Ascending aorta (tissue), 2 donors: ENCODE measurements at places on chromosomes 1 and 21.

GRCh38 chr1:112444269-112444668 is 48.3 kb downstream of the CTTNBP2NL start:
- H3K27me3 ChIP-seq = no peaks in the 10 kb centered on the region
- H3K36me3 ChIP-seq = peaks cover 4% of the 10 kb centered on the region
- H3K4me1 ChIP-seq = peaks cover 12% of the 10 kb centered on the region

GRCh38 chr1:227788271-227789083 is 27.0 kb upstream of the PRSS38 start:
- peaks cover 3% of the 10 kb centered on the region for H3K4me1 ChIP-seq
- H3K36me3 ChIP-seq = no peaks in the 10 kb centered on the region
- H3K27me3 ChIP-seq = no peaks in the 10 kb centered on the region

GRCh38 chr1:55928576-55928975 is 650.8 kb downstream of the PLPP3 start:
- no peaks in the 10 kb centered on the region for H3K27me3 ChIP-seq
- H3K27ac ChIP-seq = no peak overlapping the region
- no peak overlapping the region for H3K4me3 ChIP-seq

DNA sequence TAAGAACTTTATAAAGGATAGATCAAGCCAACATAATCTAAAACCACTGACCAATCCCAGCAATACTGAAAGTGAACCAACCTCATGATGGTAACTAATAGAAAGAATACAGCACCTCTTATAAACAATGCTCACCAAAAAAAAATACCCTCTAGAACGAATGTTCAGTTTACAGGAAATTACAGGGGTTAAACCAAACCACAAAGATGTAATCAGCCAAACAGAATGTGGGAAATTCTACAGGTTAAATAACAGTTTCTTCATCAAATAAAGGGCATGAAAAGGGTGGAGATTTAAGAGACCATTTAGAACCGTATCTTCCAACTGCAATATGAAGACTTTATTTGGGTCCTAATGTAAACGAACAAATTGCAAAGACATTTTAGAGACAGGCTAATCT is 30.4 kb downstream of the ARID4B start:
- H3K36me3 ChIP-seq = no peaks in the 10 kb centered on the region
- no peak overlapping the region for H3K27ac ChIP-seq
- no peak for DNase-seq
- no peaks in the 10 kb centered on the region for H3K27me3 ChIP-seq

- no peak for DNase-seq
- H3K27ac ChIP-seq = peak overlapping the region; percentile 73
- H3K4me1 ChIP-seq = peaks cover 12% of the 10 kb centered on the region
- H3K27me3 ChIP-seq = no peaks in the 10 kb centered on the region
These were observed 22.6 kb downstream of the RNU1-3 start for GRCh38 chr1:16644193-16644481.

DNA sequence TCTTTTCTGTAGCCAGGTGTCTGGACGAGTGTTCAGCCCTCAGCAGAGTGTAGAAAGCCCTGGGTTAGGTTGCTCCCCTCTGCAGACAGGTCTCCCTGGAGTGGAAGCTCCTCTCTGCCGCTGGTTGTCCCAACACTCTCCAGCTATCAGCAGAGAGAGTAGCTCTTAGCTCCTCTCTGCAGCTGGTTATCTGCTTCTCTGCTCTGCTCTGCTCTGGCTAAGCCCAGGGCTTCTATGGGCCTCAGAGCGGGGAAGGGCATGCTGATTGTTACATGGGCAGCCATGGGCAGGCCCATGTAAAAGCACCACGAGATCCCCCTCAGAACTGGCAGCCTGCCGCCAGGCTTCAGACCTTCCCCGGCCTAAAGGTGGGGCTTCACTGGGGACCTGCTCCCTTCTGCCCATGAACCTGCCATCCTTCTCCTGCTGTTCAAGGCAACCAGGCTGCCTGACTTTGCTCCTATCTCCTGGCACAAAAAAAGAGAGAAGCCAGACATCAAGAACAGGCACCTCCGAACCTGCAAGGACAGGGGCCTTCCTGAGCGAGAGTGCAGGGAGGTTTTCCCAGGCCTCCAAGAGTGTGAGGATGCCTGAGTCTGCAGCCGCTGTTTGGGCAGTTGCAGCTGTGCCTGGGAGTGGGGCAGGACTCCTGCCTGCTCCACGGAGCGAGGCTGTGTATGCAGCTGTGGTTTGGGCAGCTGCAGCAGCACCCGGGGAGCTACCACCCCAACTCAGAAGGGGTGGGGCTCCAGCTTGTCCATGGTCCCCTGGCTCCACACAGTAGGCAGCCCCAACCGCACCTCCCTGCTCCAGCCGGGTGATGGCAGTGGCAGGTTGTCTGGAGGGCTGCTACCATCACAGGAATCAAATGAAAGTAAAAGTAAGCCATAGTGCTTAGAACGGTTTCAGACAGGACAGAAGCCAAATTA is 973.7 kb downstream of the LTN1 start:
- H3K27me3 ChIP-seq = no peaks in the 10 kb centered on the region
- no peak overlapping the region for H3K4me3 ChIP-seq
- no peak for DNase-seq
- no peaks in the 10 kb centered on the region for H3K4me1 ChIP-seq

DNA sequence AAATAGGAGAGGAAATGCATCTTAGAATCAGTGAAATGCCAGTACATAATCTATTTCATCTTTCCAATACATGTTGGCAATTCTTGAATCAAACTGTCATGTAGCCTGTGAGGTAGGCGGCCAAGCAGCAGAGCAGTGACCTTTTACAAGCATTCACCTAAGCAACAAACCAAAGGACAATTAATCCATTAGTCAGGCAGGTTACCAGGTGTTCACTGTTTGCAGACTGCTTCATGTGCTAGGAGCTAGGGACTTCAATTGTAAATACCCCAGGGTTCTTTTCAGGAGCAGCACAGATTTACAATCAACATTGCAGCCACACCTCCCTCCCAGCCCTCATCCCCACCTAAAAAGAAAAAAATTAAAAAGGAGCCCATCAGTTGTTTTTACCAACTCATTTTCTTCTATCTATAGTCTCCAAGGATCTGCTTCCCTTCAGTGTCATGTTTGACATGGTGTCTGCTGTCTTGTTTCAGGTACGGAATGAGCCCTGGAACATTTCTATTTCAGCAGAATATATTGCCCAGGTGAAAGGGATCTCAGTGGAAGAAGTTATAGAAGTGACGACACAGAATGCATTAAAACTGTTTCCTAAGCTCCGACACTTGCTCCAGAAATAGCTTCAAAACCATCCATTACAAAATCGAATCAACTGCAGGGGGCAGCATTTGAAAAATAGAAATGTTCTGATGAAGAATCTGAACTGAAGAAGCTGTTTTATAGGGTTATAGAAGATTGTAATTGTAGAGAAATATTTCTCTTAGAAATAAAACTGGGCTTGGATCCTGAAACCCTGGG is 23.0 kb downstream of the TATDN3 start:
- H3K27ac ChIP-seq = no peak overlapping the region
- H3K4me1 ChIP-seq = no peaks in the 10 kb centered on the region
- DNase-seq = no peak

GRCh38 chr1:236058141-236058934 is 6.6 kb downstream of the NID1 start:
- DNase-seq = no peak
- H3K36me3 ChIP-seq = no peaks in the 10 kb centered on the region
- H3K27ac ChIP-seq = no peak overlapping the region
- H3K4me1 ChIP-seq = no peaks in the 10 kb centered on the region
- H3K4me3 ChIP-seq = no peak overlapping the region
- H3K27me3 ChIP-seq = no peaks in the 10 kb centered on the region
